DND-41 (cell line): ENCODE measurements at places on chromosomes 4 and X.

DNA sequence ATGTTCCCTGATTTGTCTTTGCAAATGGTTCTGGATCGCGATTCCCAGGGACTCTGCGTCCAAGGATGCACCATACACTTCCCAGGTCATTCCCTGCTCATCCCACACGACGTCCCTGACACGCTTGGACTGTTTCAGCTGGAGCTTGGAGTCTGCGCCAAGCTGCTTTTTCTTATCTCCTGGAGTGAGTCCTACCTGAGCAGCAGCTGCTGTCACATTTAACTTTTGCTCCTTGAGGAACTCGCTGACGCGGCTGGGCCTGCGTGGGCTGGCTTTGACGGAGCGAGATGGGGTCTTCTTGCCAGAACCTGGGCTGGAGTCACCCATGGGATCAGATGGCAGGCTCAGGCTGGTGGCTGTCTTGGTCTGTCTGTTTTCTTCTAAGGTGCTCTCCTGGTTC, 59.6 kb downstream of the GPRIN3 start:
- H3K36me3 ChIP-seq = no peaks in the 10 kb centered on the region
- H3K27ac ChIP-seq = no peak overlapping the region
- no peaks in the 10 kb centered on the region for H3K27me3 ChIP-seq
- no peak overlapping the region for H3K4me3 ChIP-seq
- H3K4me1 ChIP-seq = no peaks in the 10 kb centered on the region

DNA sequence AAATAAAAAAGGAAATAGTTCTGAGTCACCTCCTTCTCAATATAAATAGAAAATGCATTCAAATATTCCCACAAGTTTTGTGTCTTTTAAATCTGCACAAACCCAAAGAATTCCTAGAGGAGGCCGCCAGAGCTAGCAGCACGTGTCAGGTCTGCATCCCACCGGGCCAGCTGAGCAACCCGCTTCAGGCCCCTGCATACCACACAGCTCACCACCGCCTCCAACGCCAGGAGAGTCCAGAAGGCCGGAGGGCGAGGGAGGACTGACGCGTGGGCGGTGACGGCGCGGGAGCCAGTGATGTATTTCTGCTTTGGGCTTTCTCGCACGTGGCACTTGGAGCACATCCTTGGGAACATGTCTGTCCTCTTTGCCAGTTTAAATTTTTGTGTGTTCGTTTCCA, 61.9 kb upstream of the CLDN34 start:
- H3K4me1 ChIP-seq = no peaks in the 10 kb centered on the region
- H3K27me3 ChIP-seq = no peaks in the 10 kb centered on the region
- no peak overlapping the region for H3K27ac ChIP-seq
- DNase-seq = no peak
- H3K4me3 ChIP-seq = no peak overlapping the region

DNA sequence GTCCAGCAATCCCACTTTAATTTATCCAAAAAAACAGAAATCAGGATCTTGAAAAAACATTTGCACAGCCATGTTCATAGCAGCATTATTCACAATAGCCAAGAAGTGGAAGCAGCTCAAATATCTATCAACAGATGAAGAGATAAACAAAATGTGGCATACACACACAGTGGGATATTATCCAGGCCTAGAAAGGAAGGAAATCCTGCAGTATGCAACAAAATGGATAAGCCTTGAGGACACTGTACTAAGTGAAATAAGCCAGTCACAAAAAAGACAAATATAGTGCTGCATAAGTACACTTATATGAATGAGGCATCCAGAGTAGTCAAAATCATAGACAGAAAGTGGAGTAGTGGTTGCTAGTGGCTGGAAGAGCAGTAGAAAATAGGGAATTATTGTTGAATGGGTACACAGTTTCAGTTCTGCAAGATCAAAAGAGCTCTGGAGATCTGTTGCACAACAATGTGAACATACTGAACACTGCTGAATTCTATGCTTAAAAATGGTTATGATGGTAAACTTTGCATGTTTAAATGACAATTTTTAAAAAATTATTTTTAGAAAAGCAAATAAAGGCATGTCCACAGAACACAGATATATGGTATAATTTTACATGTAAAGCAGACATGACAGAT, 25.6 kb downstream of the CHM start:
- H3K27me3 ChIP-seq = no peaks in the 10 kb centered on the region
- no peak overlapping the region for H3K27ac ChIP-seq
- peaks cover 25% of the 10 kb centered on the region; the same call in 1 of the 2 replicates for H3K36me3 ChIP-seq
- H3K4me1 ChIP-seq = no peaks in the 10 kb centered on the region
- no peak for DNase-seq

DNA sequence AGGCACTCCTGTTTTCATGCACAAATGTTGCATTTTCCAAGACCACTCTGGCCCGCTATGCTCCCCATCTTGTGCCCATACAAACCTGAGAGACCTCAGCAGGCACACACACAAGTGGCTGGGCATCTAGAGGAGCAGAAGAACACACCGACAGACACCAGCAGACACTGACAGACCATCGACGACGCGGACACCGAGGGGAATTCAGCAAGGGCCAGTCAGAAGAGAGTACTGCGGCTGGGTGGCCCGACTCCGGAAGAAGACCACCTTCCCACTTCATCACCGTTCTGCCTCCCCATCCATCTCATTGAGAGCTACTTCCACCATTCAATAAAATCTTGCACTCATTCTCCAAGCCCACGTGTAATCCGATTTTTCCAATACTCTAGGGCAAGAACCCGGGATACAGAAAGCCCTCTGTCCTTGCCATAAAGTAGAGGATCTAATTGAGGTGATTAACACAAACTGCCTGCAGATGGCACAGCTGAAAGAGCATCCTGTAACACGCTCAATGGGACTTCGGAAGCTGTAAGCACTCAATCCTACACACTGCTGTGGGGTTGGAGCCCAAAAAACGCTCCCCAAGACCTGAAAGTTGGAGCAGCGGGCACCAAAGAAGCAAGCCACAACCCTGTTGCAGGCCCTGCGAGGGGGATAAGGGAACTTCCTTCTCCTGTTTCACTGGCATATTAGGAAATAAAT, 780.9 kb downstream of the ARAP2 start:
- no peak overlapping the region for H3K4me3 ChIP-seq
- no peaks in the 10 kb centered on the region for H3K36me3 ChIP-seq
- H3K4me1 ChIP-seq = no peaks in the 10 kb centered on the region

- DNase-seq = no peak
- H3K36me3 ChIP-seq = no peaks in the 10 kb centered on the region
- no peaks in the 10 kb centered on the region for H3K4me1 ChIP-seq
- no peak overlapping the region for H3K27ac ChIP-seq
- H3K27me3 ChIP-seq = no peaks in the 10 kb centered on the region
- H3K4me3 ChIP-seq = no peak overlapping the region
Observed at GRCh38 chr4:2365913-2366210, 52.6 kb downstream of the ZFYVE28 start.

DNA sequence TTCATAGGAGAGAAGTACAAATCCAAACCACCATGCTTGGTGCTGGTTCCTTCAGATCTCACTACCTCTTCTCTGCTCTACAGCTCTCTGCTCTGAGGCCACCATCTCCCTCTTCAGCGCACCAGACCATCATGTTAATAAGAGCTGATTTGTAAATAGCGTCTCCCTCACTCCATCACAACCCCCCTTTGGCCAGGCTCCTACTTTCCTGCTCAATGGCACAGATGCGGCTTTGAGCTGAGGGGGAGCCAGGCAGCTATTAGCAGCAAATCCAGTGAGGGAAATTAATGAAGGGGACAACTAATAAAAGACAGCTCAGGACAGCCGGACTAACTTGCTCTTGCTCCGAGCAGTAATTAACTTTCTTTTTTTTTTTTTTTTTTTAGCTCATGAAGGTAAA, 13.1 kb downstream of the NEUROG2 start:
- H3K27me3 ChIP-seq = no peaks in the 10 kb centered on the region
- no peak for DNase-seq
- H3K36me3 ChIP-seq = no peaks in the 10 kb centered on the region
- no peak overlapping the region for H3K27ac ChIP-seq
- no peaks in the 10 kb centered on the region for H3K4me1 ChIP-seq
- H3K4me3 ChIP-seq = no peak overlapping the region

DNA sequence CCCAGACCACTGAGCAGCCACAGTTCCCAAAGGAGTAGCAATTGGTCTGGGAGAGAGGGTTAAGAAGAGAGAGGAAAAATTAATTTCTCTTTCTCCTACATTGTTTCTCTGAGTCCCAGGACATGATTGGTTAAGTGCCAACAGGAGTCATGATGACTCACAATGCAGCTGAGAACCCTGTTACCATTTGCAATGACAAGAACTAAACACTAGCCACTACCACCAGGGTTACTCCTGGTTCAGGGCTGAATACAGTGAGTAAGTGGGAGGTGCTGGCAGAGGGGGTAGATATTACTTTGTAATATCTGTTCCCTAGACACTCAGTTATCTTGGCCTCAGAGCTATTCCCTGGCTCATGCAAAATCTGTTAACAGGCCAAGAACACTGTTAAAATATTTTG, 18.0 kb downstream of the ETDC start:
- no peaks in the 10 kb centered on the region; the same call in 1 of the 2 replicates for H3K36me3 ChIP-seq
- no peaks in the 10 kb centered on the region for H3K4me1 ChIP-seq
- H3K27me3 ChIP-seq = no peaks in the 10 kb centered on the region

DNA sequence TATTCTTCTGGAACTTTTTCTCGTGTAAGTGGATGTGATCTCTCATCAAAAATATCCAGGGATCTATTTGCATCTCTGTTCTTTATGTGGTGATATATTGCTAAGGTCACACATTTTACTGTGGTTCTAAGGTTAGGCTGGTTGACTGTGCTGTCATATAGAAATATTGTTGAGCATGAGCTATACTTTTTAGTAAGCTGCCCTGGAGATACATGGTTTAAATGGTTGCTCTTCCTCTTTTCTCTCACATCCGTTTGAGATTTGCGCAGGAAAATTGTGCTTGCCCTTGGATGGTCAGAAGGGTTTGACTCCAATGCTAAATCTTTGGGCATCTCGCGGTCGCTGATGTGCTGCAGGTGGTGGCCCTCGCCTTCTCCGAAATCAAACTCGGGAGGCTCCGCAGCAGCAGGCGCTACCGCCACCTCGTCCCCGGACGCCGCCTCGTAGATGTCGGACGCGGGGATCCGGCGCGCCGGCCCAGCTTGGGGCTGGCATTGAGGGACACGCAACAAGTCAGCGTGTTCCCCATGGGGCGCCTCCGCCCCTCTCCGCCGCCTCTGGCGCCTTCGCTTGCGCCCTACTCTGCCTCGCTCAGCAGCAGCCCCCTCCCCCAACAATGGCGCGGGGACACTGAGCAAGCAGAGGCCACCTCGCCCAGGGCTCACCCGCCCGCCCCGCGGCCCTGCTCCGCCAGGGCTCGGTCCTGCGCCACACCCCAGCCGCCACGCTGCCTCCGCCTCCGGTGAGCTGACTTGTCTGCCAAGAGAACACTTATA, 154.5 kb downstream of the MSN start:
- no peaks in the 10 kb centered on the region for H3K4me1 ChIP-seq
- no peak overlapping the region for H3K4me3 ChIP-seq
- no peak overlapping the region for H3K27ac ChIP-seq
